Activated CD8-positive, alpha-beta memory T cell treated with anti-CD3 and anti-CD28 coated beads for 4 hours (primary cell): ENCODE measurements at places on chromosomes 4 and X.

DNA sequence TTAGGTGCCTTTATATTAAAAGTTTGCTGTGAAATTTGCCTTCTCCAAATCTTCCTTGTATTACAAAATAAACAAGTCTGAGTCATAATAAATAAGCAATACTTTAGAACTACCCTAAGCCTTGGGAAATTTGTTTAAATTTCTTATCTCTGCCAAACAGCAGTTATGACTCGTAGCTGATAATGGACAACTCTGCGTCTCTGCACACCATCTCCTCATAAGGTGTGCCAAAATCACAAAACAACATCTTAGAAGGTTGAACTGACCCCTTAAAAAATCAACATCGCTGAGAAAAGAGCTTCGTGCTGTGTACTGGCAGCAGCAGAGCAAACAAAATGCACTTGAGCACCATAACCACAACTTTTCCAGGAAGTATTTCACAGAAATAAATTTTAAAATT, 22.0 kb downstream of the OR13H1 start:
- no peak for DNase-seq

DNA sequence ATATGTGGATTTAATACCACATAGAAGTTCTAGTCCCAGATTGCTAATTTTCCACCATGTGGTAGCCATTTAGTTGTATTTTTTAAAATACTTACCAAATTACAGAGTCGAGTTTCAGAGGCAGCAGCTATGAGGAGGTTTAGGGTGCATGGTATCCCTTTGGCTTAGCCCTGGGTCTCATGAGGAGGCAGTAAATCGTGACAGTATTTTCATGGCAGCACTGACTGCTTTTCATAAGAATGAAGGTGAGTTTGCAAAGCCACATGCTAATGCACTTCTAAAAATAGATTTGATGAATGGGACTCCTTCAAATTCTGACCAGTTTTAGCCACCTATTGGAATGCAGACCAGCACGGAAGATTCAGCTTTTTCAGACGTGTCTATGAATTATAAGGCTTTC, 114.0 kb upstream of the FRG1 start:
- DNase-seq: no peak

DNA sequence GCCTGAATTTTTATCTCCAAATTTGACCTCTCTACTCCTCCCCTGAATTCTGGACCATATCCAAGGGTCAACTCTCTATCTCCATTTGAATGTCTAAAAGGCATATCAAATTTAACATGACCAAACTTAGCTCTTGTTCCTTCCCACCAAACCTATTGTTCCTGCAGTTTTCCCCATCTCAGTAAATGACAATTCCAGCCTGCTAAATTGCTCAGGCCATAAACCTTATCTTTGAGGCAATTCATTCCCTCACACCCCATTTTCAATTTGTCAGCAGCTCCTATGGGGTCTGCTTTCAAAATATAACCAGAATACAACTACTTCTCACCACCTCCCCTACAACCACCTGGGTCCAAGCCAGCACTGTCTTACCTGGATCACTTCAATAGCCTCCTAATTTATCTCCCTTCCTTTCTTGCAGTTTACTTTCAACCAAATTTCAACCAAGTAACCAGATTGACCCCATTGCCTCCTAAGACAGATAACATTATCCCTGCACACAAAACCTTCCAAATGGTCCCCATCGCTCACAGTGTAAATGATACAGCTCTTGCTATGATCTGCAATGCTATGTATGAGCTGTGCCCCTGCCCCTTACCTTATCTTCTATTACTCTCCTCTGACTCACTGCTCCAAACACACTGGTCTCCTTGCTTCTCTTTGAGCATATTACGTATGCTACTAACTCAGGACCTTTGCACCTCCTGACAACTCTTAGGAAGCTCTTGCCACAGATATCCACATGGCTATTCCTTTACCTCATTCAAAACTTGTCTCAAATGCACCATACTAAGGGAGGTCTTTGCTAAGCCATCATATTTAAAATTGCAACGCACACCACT, 66.0 kb downstream of the CAMK2D start:
- no peak for DNase-seq

DNA sequence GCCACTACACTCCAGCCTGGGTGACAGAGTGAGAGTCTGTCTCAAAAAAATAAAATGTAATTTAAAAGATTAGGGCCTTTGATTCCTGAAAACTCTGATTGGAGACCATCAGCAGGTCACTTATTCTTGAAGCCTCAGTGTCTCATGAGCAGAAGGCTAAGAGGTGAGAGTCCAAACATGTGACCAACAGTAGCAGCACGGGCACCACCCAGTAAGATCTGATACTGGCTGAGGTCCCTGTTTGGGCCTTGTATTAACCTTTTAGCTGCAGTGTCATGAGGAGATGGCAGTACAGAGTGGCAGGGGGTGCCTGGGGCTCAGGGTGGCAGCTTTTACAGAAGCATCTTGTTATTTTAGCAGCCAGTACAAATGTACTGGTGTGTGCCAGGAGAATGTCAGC, 89.3 kb downstream of the FHDC1 start:
- DNase-seq: no peak

DNA sequence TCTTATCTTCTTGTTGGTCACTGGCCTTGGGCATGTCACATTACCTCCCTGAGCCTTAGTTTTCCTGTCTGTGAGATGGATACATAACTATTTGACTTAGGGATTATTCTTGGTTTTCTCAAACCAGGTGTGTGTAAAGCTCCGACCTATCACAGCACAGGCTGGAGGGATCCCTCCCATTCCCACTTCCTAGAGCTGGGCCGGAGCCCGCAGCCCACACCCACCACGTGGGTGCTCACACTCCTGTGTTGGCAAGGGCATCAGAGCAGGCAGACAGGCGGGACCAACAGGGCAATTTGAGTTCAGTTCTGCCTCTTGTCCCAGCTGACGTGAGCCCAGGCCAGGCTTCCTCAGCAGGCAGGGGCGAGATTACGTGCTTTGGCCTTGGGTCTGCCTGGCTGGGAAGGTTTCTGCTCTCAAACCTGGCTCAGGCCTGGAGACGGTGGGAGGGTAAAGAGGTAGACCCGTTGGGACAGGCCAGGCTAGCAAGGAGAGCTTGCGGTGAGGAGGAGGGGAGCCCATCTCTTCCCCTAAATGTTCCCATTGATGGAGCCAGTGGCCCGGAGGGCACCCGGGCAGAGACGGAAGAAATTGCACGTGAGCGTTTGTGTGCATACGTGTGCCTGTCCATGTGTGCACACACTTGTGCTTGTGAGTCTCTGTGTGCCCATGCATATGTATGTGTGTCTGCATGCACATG, 734 bp upstream of the SH3TC1 start:
- no peak for DNase-seq

- no peak for DNase-seq
These were observed 329.4 kb upstream of the AGA start for GRCh38 chr4:177771645-177772044.

GRCh38 chrX:7889135-7889534, 38.1 kb downstream of the PNPLA4 start:
- DNase-seq: no peak

- DNase-seq: no peak
These were observed 48.8 kb upstream of the NEUROG2 start for GRCh38 chr4:112564706-112565270.

GRCh38 chr4:140662082-140662869, 93.5 kb upstream of the UCP1 start:
- DNase-seq: no peak
